ENCODE measurements at places on chromosomes 6 and 20.

DNA sequence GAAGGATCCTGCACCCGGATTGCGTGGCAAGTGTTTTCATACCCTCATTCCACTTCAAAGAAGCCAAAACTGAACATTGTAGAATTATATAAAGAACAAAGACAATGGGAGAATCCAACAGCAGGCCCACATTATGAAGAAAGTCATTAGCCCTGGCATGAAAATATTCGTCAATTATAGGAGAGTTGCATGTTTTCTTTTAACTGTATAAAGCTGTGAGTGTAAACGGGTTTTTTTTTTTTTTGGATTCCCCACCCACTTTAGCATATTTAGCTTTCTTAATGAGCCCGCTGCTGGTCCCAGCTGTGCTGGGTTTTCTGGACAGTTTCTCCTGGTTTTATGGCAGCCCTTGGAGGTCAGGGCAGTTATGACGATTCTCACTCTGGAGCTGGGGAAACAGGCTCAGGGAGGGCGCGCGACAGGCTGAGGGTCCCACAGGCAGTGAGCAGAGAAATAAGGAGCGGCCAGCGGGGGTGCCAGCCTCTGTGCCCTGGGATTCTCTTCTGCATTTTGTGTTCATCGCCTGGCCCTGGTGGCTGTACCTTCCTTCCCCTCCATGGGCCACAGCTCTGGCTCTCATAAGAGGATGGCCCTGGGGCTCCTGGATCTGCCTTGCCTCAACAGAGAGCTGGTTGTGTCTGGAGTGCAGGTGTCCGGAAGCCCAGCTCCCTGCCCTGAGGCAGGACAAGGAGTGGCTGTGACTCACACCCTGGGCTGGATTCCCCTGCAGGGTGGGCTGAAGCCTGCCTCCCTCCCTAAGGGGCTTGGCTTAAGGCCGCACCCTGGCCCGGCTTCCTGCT lies 24.1 kb upstream of the SULF2 start:
- no peak for DNase-seq

DNA sequence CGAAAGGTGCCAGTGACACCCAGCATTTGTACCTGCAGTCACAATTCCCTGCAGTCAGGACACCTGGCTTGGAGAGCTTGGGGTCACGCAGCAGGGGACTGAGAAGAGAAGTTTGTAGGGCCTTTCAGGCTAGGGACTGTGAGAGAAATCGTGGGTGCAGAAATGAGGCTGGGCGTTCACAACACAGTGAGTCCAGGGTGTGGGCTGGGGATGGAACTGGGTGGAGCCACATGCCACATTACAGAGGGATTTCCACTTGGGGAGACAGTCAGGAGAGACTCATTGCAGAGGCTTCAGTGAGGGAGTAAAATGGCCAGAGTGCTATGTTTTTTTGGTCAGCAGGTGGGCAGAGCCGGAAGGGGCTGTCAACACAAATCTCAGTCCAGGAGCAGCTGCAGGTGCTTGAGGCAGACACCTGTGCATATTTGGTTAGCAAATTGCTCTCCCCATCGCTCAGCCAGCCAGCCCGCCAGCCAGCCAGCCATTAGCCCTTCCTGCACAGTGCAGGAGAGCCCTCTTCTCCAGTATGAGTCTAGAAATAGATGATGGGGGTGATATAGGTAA lies 7.4 kb downstream of the ITPR3 start:
- no peak for DNase-seq

DNA sequence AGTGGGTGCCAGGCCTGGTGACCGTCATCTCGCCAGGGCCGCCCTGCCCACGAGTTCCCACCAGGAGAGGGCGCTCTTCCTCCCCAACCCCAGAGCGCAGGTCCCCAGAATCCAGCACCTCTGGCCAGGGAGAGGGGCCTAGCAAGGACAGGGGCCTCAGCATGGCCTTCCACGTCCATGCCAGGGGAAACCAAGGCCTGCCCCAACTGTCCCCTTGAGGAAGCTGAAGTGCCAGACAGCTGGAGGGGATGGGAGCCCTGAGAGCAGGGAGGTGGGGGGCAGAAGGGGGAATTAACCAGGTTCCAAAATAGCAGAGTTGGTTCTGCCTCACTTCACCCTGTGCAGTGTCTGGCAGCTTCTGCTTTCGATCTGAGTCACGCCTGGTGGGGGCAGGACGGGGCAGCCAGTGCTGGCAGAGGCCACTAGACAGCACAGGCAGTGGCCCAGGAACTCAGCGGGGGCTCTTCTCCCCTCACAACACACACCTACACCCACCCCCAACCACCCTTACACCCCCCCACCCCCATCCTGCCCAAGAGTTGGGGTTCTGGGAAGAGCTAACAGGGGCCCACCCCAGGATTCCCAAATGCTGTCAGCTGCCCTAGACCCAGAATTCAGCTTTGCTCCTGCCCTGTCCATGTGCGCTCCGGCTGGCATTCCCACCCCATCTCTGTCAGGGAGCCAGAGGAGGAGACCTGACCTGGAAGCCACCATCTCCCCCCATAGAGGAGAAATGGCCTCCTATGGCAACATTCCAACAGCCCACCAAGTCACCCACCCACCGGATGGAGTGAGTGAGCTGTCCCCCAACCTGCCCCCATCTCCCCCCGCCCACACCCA lies 29.2 kb downstream of the TFEB start:
- no peak for DNase-seq

DNA sequence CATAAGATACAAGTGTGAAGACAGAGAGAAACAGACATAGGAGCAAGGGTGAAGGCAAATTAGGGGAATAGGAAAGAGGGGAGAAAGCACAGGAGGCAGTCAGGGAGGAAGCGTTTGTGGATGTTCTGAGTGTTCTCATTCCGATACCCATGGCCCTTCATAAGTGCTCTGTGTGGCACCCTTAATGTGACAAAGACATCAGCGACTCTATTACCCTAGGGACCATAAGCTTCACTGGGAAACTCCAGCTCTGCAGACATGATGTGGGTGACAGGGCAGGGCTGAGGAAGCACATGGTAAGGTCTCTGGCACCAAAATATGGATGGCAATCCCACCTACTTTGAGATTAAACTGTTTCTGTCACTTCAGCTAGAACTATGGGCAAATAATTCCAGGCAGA lies 33.0 kb downstream of the F13A1 start:
- no peak for DNase-seq

GRCh38 chr6:150490586-150490985 lies 109.1 kb upstream of the PLEKHG1 start:
- peak; percentile 47 for DNase-seq

GRCh38 chr6:139372326-139373153 lies 1.9 kb downstream of the CITED2 start:
- peak; percentile 90 for DNase-seq

DNA sequence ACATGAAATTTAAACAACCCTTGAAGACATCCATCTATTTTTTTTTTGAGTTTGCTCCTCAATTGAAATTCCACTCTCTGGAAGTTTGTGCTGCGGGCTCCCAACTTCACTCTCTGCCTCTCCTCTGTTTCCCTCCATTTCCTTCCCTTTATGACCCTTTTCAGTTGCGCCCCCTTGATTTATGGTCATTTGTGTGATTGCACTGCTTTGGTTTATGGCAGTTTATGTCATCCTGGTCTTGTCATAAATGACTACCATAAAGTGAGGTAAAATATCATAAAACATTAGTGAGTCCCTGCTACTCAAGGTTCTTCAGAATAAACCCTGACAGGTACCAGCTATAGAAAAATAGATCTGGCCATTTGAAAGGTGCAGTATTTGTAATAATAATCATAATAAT lies 348.3 kb upstream of the ZFP64 start:
- no peak for DNase-seq

DNA sequence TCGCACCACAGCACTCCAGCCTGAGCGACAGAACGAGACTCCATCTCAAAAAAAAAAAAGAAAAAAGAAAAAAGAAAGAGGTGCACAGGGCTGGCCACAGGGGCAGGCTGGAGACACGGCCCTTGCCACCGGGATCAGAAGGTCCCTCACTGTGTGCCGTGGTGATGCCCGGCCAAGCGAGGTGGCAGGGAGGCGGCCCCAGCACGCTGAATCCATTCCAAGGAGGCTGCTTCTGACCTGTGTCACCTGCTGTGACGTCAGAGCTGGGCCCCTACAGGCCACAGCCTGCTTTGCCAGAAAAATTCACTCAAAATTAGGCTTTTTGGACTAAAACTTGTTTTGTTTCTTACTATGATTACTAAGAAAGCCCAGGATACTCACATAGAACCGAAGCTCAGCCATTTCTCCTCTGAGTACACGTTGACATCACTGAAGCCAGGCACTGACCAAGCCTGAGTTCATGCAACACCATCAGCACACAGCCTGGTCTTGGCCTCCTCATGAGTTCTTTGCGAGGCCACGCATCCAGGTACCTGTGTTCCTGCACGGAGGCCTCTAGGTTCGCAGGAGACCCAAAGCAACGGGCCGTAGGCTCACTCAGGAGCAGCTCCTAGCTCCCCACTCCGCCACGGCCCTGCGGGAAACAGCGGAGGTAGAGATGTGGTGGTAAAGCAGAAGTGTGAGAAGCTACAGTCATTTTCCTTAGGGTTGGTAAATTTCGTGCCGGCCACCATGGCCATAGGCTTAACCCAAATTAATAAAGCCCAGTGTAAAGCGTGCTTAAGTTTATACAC lies 67.8 kb downstream of the THBS2 start:
- peak; percentile 64 for DNase-seq

DNA sequence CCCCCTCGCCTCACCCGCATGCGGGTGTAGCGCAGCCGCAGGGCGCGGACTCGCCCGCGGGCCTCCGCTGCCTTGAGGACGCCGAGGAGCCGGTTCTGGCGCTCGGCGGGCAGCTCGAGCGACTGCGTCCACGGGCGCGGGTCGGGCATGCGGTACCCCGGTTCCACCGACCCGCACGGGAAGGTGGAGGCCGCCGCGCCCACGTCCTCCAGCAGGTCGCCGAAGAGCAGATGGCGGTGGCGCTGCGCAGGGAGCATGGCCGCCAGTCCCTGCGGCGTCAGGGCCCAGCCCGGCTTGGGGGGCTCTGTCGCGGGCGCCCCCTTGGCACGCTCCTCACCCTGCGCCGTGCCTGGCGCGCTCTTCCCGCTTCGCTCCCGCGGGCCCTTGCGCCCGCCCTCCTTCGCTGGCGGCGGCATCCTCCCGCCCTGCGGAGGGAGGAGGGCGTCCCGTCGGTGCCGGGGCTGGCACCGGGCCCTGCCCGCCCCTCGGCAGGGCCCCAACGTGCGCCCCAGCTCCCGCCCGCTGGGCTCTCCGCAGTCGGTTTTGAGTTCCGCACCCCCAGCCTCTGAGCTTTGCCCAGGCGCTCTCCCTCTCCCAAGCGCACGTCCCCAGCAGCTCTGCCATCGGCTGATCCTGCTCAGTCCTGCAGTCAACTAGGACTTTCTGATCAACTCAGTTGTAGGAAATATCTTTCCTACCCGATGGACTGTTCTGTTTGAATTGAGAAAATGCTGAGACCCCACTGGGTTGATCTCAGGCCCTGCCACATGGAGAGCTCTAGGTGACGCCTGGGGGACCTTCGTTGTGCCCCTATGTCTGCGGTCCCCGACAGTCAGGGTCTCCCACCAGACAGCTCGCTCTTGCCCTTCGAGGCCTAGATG lies at the start of gene LKAAEAR1:
Gene LKAAEAR1, minus strand, starts transcription at position 595 of the 881 bp plus-strand sequence. Its CDS starts 179 bp downstream, at position 416.
- no peak for DNase-seq

GRCh38 chr6:82017288-82017687 lies 230.3 kb downstream of the IBTK start:
- no peak for DNase-seq

DNA sequence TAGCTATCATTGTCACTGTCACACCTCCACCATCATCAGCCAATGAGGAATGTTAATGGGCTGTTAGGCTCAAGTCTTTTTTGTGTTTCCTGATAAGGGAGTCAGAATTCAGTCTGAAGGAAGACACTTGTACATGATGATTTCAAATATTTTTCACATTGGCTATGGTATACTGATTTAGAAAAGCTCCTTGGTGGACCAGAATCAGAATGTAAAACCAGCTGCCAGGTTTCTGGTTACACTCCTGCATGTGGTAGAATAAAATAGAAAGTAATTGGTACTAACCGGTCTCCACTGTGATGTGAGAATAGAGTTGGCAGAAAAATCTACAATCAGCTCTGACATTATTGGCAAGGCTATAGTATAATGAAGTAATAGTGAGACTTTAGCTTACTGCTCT lies 10.7 kb downstream of the COL9A1 start:
- DNase-seq: no peak

DNA sequence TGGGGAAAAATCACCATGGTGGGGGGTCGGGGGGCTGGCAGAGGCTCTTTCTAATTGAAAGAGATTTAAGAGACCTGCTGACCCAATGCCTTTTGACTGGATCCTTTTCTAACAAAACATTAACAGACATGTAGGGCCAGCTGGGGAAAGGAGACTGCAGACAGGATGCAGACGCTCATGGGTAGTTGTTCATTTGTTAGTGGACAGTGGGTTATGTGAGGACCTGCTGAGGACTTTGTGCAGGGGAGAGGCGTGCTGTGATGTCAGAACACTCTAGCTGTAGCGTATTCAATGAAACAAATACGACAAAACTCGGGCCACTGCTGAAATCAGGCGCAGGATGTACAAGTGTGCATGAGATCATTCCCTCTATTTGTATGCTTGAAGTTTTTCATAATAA lies 1.2 kb downstream of the IP6K3 start:
- no peak for DNase-seq

GRCh38 chr6:148221196-148221979 lies 121.2 kb upstream of the SASH1 start:
- DNase-seq: no peak

DNA sequence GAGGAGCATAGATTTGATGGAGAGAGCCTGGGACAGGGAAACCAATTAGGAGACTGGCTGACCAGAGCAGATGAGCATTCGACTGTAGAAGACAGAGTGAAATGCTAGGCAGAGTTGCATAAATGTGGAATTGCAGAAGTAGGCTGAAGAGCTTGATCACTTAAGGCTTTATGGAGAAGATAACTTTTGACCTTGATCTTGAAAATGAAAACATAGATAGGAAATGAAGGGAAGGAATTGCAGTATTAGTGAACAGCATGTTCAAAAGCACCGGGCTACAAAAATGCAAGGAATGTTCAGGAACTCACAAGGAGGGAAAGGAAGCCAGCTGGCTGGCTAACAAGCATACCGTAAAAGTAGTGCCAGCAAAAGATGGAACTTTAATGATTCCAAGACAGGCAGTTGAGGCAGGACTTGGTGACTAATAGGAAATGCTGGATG lies 20.5 kb upstream of the LTV1 start:
- no peak for DNase-seq

- DNase-seq: no peak
These were observed 22.9 kb downstream of the IRF4 start for GRCh38 chr6:414447-414846.
